K562 (cell line): ENCODE measurements at places on chromosomes 1 and 21.
A peak's percentile ranks its signal among the peaks of the same experiment; 100 is the strongest.

GRCh38 chr21:16605597-16605996 lies 875.8 kb downstream of the USP25 start:
- no peak for DNase-seq
- H3K4me1 ChIP-seq = no peaks in the 10 kb centered on the region
- H3K27me3 ChIP-seq = no peaks in the 10 kb centered on the region
- H3K36me3 ChIP-seq = no peaks in the 10 kb centered on the region

- no peak overlapping the region for H3K4me3 ChIP-seq
- no peaks in the 10 kb centered on the region for H3K4me1 ChIP-seq
- no peak for DNase-seq
- H3K27me3 ChIP-seq = peaks cover 15% of the 10 kb centered on the region
Observed at GRCh38 chr1:62247391-62248168, 52.9 kb downstream of the L1TD1 start.

- no peak overlapping the region for H3K27ac ChIP-seq
- no peaks in the 10 kb centered on the region for H3K27me3 ChIP-seq
- H3K4me1 ChIP-seq = peaks cover 12% of the 10 kb centered on the region
- H3K36me3 ChIP-seq = peaks cover 24% of the 10 kb centered on the region; the same call in 1 of the 3 replicates
- no peak for DNase-seq
Observed at GRCh38 chr1:1082239-1082775, 8.2 kb upstream of the RNF223 start.

- peaks cover 21% of the 10 kb centered on the region for H3K4me1 ChIP-seq
- H3K36me3 ChIP-seq = peaks cover 42% of the 10 kb centered on the region
- no peak for DNase-seq
- H3K27me3 ChIP-seq = no peaks in the 10 kb centered on the region
- peak overlapping the region; percentile 72 for H3K27ac ChIP-seq
Observed at GRCh38 chr1:233668146-233668724, 54.3 kb downstream of the KCNK1 start.

DNA sequence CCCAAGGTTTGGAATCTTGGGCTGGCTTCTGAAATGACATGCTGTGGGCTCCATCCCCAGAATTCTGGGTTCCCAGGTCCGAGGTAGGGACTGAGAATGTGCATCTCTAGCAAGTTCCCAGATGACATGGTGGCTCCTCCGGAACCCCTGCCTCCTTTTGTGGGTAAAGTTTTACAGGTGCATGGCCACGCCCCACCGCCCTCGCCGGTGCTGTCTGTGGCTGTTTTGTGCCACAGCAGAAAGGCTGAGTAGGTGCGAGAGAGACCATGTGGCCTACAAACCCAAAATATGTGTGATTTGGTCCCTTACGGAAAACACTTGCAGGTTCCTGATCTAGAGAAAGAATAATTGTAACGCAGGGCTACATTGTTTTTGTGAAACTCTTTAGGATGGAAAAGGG lies 30.9 kb downstream of the SKI start:
- no peak overlapping the region for H3K4me3 ChIP-seq
- no peak for DNase-seq
- peaks cover 20% of the 10 kb centered on the region for H3K4me1 ChIP-seq
- H3K27ac ChIP-seq = no peak overlapping the region

- H3K27me3 ChIP-seq = peaks cover 32% of the 10 kb centered on the region
- no peak for DNase-seq
- H3K4me3 ChIP-seq = no peak overlapping the region
- H3K4me1 ChIP-seq = no peaks in the 10 kb centered on the region
- H3K27ac ChIP-seq = no peak overlapping the region
Observed at GRCh38 chr21:32184485-32184884, 94.4 kb downstream of the MIS18A start.

DNA sequence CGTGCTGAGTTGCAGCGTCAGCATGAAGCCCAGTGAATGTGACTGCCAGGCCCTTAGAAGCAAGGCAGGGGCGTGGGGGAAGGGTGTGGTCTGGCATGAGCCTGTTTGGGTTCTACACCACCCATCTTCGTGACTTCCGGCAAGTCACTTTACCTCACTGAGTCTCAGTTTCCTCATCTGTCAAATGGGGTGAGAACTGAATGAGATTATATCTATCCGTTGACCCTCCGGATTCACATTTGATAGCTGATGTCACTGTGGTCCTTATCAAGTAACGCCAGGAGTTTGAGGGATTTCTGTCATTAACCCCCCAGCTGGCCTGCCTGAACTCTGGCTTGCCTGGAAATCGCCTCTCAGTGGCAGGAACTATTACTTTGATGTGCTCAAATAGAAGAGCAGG lies 15.6 kb downstream of the MRPL37 start:
- no peak overlapping the region; the same call in 2 of the 3 replicates for H3K27ac ChIP-seq
- H3K27me3 ChIP-seq = no peaks in the 10 kb centered on the region
- H3K4me3 ChIP-seq = no peak overlapping the region
- H3K36me3 ChIP-seq = peaks cover 100% of the 10 kb centered on the region

DNA sequence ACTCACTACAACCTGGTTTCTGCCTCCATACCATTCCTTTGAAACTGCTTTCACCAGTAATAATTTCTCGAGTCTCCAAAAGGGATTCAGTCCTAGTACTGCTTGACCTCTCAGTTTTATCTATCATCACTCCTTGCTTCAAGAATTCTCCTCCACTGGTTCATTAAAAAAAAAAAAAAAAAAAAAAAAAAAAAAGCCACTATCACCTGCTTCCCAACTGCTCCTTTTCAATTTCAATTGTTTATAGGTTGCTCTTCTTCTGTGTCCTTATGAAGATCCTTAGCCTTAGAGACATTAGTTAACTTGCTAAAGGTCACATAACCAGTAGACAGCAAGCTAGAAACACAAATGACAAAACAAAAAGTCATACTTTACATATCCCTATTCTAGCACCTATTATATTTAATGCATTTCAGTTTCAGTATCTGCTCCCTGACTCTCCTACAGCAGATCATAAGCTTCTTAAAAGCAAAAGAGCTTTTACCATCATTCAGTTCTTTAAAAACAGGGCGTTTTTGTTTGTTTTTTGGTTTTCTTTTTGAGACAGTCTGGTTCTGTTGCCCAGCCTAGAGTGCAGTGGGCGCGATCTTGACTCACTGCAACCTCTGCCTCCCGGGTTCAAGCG lies 7.1 kb downstream of the NRDC start:
- H3K27me3 ChIP-seq = no peaks in the 10 kb centered on the region
- H3K4me3 ChIP-seq = no peak overlapping the region
- peak overlapping the region; percentile 30; the same call in 1 of the 3 replicates for H3K27ac ChIP-seq
- H3K4me1 ChIP-seq = peaks cover 26% of the 10 kb centered on the region
- DNase-seq = no peak
- peaks cover 33% of the 10 kb centered on the region for H3K36me3 ChIP-seq

- no peaks in the 10 kb centered on the region for H3K36me3 ChIP-seq
- no peaks in the 10 kb centered on the region for H3K27me3 ChIP-seq
- H3K4me3 ChIP-seq = no peak overlapping the region
Observed at GRCh38 chr1:34590211-34590623, 164.6 kb upstream of the GJB5 start.

- no peaks in the 10 kb centered on the region for H3K27me3 ChIP-seq
- H3K4me3 ChIP-seq = no peak overlapping the region
- H3K4me1 ChIP-seq = peaks cover 4% of the 10 kb centered on the region; the same call in 1 of the 2 replicates
Observed at GRCh38 chr1:157033357-157033876, 12.1 kb downstream of the ARHGEF11 start.

GRCh38 chr1:246343251-246343650 lies 163.8 kb downstream of the SMYD3 start:
- H3K27ac ChIP-seq = no peak overlapping the region
- H3K36me3 ChIP-seq = no peaks in the 10 kb centered on the region
- DNase-seq = no peak

GRCh38 chr1:115173151-115173550 lies 83.8 kb upstream of the TSPAN2 start:
- DNase-seq = no peak
- H3K27me3 ChIP-seq = no peaks in the 10 kb centered on the region
- H3K36me3 ChIP-seq = no peaks in the 10 kb centered on the region
- no peak overlapping the region for H3K27ac ChIP-seq

DNA sequence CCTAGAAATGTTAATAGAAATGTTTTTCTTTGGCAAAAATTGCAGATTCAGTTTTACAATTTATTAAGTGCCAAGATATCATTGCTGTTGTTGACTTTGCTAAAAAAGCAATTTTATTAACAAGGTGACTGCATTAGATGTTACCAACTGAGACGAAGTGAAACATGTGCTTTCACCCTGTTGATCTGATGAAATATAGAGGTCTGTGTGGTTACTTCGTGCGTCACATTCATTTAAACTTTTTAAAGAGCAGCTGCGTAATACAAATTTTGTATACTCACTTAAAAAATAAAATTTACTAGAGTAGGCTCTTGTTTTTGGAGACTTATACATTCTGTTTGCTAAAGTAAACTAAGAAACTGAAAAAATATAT lies 465.7 kb downstream of the USP25 start:
- no peak for DNase-seq
- H3K4me1 ChIP-seq = no peaks in the 10 kb centered on the region
- no peak overlapping the region for H3K27ac ChIP-seq
- no peaks in the 10 kb centered on the region for H3K27me3 ChIP-seq

GRCh38 chr21:35217504-35218060 lies 168.5 kb upstream of the RUNX1 start:
- H3K4me1 ChIP-seq = peaks cover 6% of the 10 kb centered on the region; the same call in 1 of the 3 replicates
- no peak overlapping the region for H3K27ac ChIP-seq
- no peaks in the 10 kb centered on the region for H3K36me3 ChIP-seq

GRCh38 chr1:58539553-58539952 lies 7.0 kb downstream of the OMA1 start:
- no peak for DNase-seq
- no peak overlapping the region for H3K27ac ChIP-seq
- no peaks in the 10 kb centered on the region for H3K27me3 ChIP-seq
- H3K36me3 ChIP-seq = no peaks in the 10 kb centered on the region

- H3K36me3 ChIP-seq = peaks cover 7% of the 10 kb centered on the region; the same call in 2 of the 3 replicates
- H3K27ac ChIP-seq = peak overlapping the region; percentile 65
- no peak for DNase-seq
- H3K27me3 ChIP-seq = no peaks in the 10 kb centered on the region
Observed at GRCh38 chr1:206658981-206659273, 23.6 kb downstream of the DYRK3 start.

GRCh38 chr1:29264773-29265389 lies 28.6 kb downstream of the PTPRU start:
- H3K27me3 ChIP-seq = peaks cover 25% of the 10 kb centered on the region
- no peak overlapping the region for H3K27ac ChIP-seq
- H3K4me1 ChIP-seq = peaks cover 10% of the 10 kb centered on the region
- H3K4me3 ChIP-seq = no peak overlapping the region
- H3K36me3 ChIP-seq = no peaks in the 10 kb centered on the region
- DNase-seq = no peak

- DNase-seq = no peak
- no peak overlapping the region; the same call in 2 of the 3 replicates for H3K27ac ChIP-seq
- H3K4me1 ChIP-seq = peaks cover 20% of the 10 kb centered on the region
- H3K4me3 ChIP-seq = no peak overlapping the region
Observed at GRCh38 chr1:179052776-179053175, 27.1 kb downstream of the FAM20B start.

- no peaks in the 10 kb centered on the region for H3K27me3 ChIP-seq
- H3K27ac ChIP-seq = peak overlapping the region; percentile 65; the same call in 1 of the 3 replicates
- peak overlapping the region; percentile 49 for H3K4me3 ChIP-seq
- no peak for DNase-seq
- H3K4me1 ChIP-seq = peaks cover 48% of the 10 kb centered on the region
- peaks cover 14% of the 10 kb centered on the region; the same call in 2 of the 3 replicates for H3K36me3 ChIP-seq
Observed at GRCh38 chr1:151371370-151372057, 991 bp downstream of the SELENBP1 start.

DNA sequence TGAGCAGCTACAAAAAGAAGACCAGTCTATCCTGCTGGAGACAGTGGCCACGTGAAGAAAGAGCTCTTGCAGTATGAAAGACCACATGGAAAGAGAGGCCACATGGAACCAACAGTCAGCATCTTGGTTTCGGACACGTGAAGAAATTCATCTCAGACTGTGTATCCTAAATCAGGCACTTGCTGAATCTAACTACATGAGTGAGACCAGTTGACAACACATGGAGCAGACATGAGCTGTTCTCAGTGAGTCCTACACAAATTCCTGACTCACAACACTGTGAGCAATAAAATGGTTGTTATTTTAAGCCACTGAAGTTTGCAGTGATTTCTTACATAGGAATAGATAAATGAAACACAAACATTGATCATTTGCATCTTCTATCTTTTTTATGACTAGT lies 2.4 kb upstream of the TAF1A start:
- H3K27me3 ChIP-seq = no peaks in the 10 kb centered on the region; the same call in 2 of the 3 replicates
- peaks cover 3% of the 10 kb centered on the region; the same call in 1 of the 3 replicates for H3K4me1 ChIP-seq
- H3K27ac ChIP-seq = no peak overlapping the region
- DNase-seq = no peak
- peaks cover 10% of the 10 kb centered on the region; the same call in 2 of the 3 replicates for H3K36me3 ChIP-seq

GRCh38 chr1:181314959-181315358 lies 168.4 kb upstream of the CACNA1E start:
- H3K4me1 ChIP-seq = no peaks in the 10 kb centered on the region
- H3K36me3 ChIP-seq = no peaks in the 10 kb centered on the region
- no peak overlapping the region for H3K27ac ChIP-seq
- H3K27me3 ChIP-seq = peaks cover 24% of the 10 kb centered on the region

DNA sequence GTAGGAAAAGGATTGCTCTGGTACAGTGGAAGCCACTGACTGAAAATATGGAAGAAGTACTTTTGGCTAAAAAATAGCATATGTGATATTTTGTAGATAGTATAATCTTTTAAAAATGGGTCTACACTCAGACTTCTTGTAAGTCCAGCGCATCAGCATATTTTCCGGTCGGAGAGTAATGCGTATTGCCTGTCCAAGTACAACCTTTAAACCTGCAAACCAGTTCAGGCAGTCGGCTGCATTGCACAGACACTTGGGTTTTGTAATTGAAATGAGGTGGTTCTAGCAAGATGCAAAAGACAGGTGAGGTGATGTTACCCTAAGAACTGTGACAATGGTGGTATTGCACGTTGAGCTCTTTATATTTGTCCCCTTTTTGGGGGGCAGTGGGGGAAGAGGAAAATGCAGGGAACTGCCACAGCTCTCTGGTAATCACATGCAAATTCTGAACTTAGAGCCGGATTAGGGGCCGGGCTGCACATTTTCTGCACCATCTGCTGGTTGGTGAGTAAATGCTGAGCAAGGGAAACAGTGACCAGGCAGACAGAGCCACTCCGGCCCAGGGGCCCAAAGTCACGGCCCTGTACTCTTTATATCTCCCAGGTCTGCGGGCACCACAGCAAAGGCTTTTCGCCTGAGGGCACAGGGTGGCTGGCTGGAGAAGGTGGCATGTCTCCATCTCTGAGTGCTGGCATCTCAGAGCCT lies 2.3 kb downstream of the GPR137B start:
- DNase-seq = no peak
- H3K27me3 ChIP-seq = peaks cover 88% of the 10 kb centered on the region
- H3K27ac ChIP-seq = no peak overlapping the region
- no peak overlapping the region for H3K4me3 ChIP-seq
- no peaks in the 10 kb centered on the region for H3K36me3 ChIP-seq

DNA sequence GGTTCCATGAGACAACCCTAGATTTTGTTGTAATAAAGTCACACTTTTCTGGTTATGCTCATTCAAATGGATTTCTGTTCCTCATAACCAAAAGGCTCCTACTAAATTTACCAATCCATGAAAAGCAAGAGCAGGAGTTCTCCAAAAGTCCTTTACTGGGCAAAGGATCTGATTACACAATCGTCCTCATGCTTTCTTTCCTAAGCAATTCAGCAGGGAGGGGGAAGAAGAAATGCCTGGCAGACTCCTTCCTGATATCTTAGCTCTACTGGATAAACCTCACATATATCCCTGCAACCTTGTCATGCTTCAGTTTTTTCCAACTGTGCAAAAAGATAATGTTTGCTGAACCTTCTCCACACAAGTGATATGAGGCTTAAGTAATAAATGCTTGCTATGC lies 67.6 kb upstream of the GUCA2B start:
- H3K27ac ChIP-seq = no peak overlapping the region
- no peaks in the 10 kb centered on the region for H3K4me1 ChIP-seq
- H3K4me3 ChIP-seq = no peak overlapping the region
- no peaks in the 10 kb centered on the region for H3K36me3 ChIP-seq
- no peak for DNase-seq

- no peaks in the 10 kb centered on the region for H3K4me1 ChIP-seq
- H3K4me3 ChIP-seq = no peak overlapping the region
- DNase-seq = no peak
- H3K27me3 ChIP-seq = no peaks in the 10 kb centered on the region
- H3K36me3 ChIP-seq = no peaks in the 10 kb centered on the region
Observed at GRCh38 chr1:240691909-240692705, 80.2 kb upstream of the GREM2 start.
